Midbrain (tissue), 1 donor: ENCODE measurements at places on chromosomes 2 and 18.

- no peak for DNase-seq
Measured at GRCh38 chr2:150784389-150784788, 296.9 kb upstream of the RND3 start.

- DNase-seq: no peak
Measured at GRCh38 chr18:34342960-34343359, 118.2 kb upstream of the NOL4 start.

GRCh38 chr2:3516831-3517230, 2.5 kb downstream of the ADI1 start:
- no peak for DNase-seq

- DNase-seq: no peak
Measured at GRCh38 chr18:57904535-57904934, 101.4 kb upstream of the ATP8B1 start.

DNA sequence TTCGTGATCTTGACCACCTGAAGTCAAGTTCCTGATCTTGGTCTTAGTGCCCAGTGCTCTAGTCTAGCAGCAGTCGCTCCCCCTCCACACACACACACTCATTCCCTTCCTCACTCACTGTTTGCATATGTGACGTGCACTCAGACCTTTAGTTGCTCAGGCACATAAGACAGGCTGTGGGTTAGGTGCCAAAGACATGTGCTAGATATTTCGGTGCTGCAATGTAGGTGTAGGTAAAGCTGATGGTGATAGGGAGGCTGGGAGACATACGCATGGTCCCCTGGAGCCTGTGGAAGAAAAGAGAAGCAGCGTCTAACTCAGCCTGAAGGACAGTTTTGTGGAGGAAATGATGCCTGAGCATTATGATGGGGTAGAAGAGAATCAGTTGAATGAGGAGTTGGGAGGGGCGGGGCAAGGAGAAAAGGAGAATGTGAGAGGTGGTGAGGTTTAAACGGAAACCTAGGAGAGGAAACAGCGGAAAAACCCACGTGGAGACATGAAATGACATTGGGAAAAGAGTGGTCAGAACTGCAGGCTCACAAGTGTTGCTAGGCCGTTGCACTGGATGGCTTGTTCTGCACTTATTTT, 3.8 kb downstream of the TTC39C start:
- DNase-seq: no peak

DNA sequence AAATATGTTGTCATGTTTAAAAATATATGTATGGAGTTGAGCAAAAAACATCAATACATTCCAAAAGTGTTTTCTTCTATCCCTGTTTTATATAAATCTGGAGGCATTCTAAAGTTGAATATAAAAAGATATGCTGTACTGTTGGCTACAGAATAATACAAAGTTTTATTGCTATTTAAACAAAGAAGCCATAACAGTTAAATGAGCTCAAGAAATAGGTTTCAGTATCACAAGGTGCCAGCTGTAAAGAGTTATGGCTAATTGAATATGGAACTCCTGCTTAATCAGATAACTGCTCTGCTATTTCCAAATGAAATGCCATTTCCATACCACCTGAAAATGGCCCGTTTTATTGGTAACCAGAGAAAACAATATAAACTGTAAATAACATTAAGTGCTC, 55.0 kb downstream of the LNPK start:
- DNase-seq: no peak

DNA sequence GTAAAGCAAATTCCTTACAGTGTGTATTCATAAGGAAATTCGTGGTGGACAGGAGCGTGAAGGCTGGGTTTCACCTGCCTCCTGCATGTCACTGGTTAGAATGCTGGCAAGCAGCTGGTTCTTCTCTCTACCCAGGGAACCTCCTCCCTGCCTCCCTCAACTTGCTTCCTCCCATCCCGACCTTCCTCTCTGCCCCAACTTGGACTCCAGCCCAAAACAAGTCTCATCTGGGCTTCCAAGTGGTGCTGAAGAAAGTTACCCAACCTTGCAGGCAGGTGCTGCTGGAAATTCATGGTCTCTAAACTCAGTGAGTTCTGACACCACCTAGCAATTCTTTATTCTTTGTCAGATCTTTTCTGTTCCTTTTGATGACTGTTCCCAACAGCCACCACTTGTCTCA, 184.5 kb downstream of the BCL2 start:
- DNase-seq: no peak

GRCh38 chr2:224195925-224196571, 157.0 kb upstream of the SERPINE2 start:
- DNase-seq: peak; percentile 83

- DNase-seq: no peak
Measured at GRCh38 chr2:160292225-160292624, 92.2 kb upstream of the ITGB6 start.

DNA sequence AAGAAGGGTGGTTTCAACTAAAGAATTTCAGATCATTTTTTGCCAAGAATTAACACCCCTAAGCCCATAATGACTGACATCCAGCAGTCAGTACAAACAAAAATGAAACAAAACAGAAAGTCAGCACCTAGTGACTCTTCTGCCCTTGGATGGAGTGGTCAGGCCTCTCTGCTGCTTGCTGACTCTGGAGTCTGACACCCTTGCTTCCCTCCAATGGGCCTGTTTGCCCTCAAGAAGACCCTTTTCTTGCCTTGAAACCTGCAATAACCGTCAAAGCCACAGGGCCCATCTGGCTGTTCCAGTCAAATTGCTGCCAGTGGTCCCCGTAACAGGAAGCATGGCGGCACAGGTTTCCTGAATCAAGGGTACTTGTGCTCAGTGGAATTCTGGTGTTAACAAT, 27.2 kb upstream of the CYTIP start:
- DNase-seq: no peak

- DNase-seq: no peak
Measured at GRCh38 chr18:67636597-67637385, 120.3 kb upstream of the DSEL start.

DNA sequence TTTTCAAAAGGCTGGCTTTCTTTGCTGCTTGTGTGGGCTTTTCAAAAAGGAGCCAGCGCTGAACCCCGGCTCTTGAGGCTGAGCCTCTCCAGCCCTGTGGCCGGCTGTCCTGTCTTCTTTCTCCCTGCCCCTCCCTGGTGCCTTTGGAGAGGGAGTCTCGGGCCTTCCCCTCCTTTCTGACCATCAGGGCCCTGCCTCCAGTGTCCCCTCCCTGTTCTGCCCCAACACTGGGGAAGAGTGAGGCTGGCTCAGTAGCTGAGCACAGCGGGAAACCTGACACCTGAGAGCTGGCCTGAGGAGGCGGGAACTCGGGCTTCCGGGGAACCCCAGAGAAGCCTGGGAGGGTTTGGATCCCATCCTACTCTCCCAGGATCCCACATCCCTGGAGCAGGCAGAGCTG, 232.1 kb downstream of the LOXHD1 start:
- DNase-seq: no peak

- DNase-seq: no peak
Measured at GRCh38 chr2:68980956-68981355, 6.5 kb downstream of the GKN1 start.

DNA sequence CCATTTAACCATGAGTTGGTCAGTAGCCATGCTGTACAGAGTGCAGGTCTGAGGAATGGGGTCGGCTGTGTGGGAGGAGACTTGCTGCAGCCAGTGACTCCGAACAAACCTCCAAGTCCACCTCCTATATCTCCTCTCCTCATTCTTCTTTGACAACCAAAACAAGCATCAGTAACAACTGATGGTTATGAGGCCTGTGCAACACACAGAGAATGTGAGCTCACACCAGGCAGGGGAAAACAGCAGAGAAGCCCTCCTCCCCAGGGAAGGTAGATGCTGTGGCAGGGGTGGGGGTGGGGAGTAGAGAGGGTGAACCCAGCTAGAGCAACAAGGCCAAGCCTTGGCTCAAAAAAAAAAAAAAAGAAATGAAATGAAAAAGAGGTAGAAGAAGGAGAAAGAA, 12.3 kb upstream of the CNGA3 start:
- DNase-seq: no peak

- no peak for DNase-seq
Measured at GRCh38 chr2:63880625-63881024, 38.9 kb downstream of the UGP2 start.

DNA sequence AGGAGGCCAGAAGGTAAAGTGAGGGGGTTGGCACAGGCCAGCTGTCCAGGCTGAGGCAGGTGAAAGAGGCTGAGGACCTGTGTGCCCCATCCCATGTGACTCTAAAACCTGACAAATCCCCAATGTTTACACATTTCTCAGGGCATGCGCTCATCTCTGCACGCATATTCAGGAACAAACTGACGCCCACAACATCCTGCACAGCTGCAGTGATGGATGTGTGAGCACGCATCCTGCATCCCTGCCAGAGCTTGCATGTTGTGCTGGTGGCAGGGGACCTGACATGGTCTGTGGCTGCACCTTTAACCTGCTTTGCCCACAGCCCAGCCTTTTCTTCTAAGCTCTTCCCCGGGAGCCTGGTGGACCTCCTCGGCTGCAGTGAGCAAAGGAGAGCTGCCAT, 83.1 kb downstream of the FBXO15 start:
- no peak for DNase-seq

GRCh38 chr2:80135001-80135400, 169.6 kb downstream of the LRRTM1 start:
- DNase-seq: no peak
